ENCODE measurements at places on chromosomes 11 and 22. TPM values are rescaled to one million over a fixed set of nuclear protein-coding genes. Genes with fewer than 3 reads are reported as not detected.

GRCh38 chr11:101187748-101188147, 58.1 kb upstream of the PGR start:
- H3K4me1 ChIP-seq: no peaks in the 10 kb centered on the region
- no peak overlapping the region for H3K27ac ChIP-seq
- no peaks in the 10 kb centered on the region for H3K36me3 ChIP-seq
- H3K4me3 ChIP-seq: no peak overlapping the region

GRCh38 chr11:131463649-131464425, 93.4 kb downstream of the NTM start:
- no peak overlapping the region for H3K27ac ChIP-seq
- H3K4me3 ChIP-seq: no peak overlapping the region
- no peak for DNase-seq
- H3K36me3 ChIP-seq: no peaks in the 10 kb centered on the region
- H3K27me3 ChIP-seq: no peaks in the 10 kb centered on the region

- DNase-seq: no peak
- peaks cover 18% of the 10 kb centered on the region for H3K4me1 ChIP-seq
- H3K4me3 ChIP-seq: no peak overlapping the region
Measured at GRCh38 chr11:45663486-45664375, 1.7 kb downstream of the CHST1 start.

GRCh38 chr11:32018672-32019071, 72.2 kb upstream of the RCN1 start:
- DNase-seq: no peak
- no peaks in the 10 kb centered on the region for H3K36me3 ChIP-seq
- H3K27me3 ChIP-seq: peaks cover 23% of the 10 kb centered on the region
- H3K4me1 ChIP-seq: no peaks in the 10 kb centered on the region
- H3K4me3 ChIP-seq: no peak overlapping the region
- H3K27ac ChIP-seq: no peak overlapping the region

- H3K4me1 ChIP-seq: peaks cover 11% of the 10 kb centered on the region
- no peaks in the 10 kb centered on the region for H3K27me3 ChIP-seq
Measured at GRCh38 chr22:29838599-29838956, 504 bp upstream of the ASCC2 start.

- no peaks in the 10 kb centered on the region for H3K36me3 ChIP-seq
- no peak overlapping the region for H3K27ac ChIP-seq
- no peak overlapping the region for H3K4me3 ChIP-seq
Measured at GRCh38 chr11:68976095-68976494, 4.7 kb downstream of the MRGPRD start.

DNA sequence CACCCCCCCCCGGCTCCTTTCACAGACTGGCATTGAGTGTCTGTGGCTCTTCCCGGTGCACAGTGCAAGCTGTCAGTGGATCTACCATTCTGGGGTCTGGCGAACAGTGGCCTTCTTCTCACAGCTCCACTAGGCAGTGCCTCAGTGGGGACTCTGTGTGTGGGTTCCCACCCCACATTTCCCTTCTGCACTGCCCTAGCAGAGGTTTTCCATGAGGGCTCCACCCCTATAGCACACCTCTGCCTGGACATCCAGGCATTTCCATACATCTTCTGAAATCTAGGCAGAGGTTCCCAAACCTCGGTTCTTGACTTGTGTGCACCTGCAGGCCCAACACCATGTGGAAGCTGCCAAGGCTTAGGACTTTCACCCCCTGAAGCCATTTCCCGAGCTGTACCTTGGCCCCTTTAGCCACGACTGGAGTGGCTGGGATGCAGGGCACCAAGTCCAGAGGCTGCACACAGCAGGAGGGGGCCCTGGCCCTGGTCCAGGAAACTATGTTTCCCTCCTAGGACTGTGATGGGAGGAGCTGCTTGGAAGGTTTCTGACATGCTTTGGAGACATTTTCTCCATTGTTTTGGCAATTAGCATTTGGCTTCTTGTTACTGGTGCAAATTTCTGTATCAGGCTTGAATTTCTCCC, 26.0 kb downstream of the BCL2L13 start:
- H3K4me1 ChIP-seq: no peaks in the 10 kb centered on the region
- no peaks in the 10 kb centered on the region for H3K27me3 ChIP-seq
- H3K4me3 ChIP-seq: no peak overlapping the region
- H3K27ac ChIP-seq: no peak overlapping the region

DNA sequence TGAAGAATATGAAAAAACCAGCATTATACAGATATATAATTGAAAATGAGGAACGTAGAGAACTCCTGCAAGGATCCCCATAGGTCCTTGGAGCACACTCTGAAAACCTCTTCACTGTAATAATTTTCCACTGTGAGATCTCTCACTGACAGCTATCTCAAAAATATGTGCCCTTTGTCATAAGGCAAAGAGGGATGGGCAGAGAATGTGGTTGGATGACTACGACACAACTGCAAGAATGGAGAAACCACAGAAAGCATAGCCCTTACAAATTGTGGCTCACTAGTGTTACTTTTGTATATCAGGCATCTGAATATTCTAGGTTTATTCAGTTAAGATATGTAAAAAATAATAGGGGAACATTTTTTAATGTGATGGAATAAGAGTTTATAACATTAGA, 7.9 kb upstream of the CTSC start:
- DNase-seq: no peak
- H3K4me3 ChIP-seq: no peak overlapping the region
- H3K36me3 ChIP-seq: no peaks in the 10 kb centered on the region

DNA sequence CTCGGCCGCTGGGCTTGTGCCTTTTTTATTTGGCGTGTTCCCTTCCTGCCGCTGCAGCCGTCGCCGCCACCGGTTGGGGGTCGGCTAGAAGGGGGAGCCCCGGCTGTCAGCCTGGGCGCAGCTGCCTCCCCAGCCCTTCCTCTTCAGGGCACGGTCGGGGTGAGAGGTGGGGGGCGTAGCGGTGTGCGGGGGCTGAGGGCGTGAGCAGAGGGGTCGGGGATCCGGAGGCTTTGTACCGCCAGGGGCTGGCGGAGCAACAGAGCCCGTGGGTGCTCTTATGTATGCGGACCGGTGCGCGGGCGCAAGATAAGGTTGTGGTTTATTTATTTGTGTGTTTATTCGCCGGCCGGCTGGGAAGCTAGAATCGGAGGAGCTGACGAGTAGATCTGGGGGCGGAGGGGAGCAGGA, 477 bp downstream of the ZBTB16 start:
- H3K27me3 ChIP-seq: peaks cover 5% of the 10 kb centered on the region
- H3K4me1 ChIP-seq: no peaks in the 10 kb centered on the region
- H3K4me3 ChIP-seq: no peak overlapping the region
- H3K36me3 ChIP-seq: no peaks in the 10 kb centered on the region
- H3K27ac ChIP-seq: no peak overlapping the region

- no peak overlapping the region for H3K27ac ChIP-seq
- no peak overlapping the region for H3K4me3 ChIP-seq
- H3K36me3 ChIP-seq: no peaks in the 10 kb centered on the region
- no peak for DNase-seq
- no peaks in the 10 kb centered on the region for H3K27me3 ChIP-seq
Measured at GRCh38 chr22:48827268-48827846, 1000.3 kb downstream of the BRD1 start.

TRPC6 gene
- total RNA-seq: not detected

ADM2 gene
- total RNA-seq: 12.8 TPM

DRD4 gene
- total RNA-seq: 2.4 TPM

LIF gene
- 75.4 TPM for total RNA-seq

SLC37A2 gene
- total RNA-seq: 5.1 TPM

DCDC1 gene
- total RNA-seq: 1.5 TPM

OR4C13 gene
- total RNA-seq: not detected

PSMA1 gene
- total RNA-seq: 211 TPM

TMEM86A gene
- 2.0 TPM for total RNA-seq

SF3A1 gene
- total RNA-seq: 230 TPM

CELSR1 gene
- total RNA-seq: 19.6 TPM
